ENCODE measurements at places on chromosomes 2 and 18.

- no peak for DNase-seq
Measured at GRCh38 chr2:10242451-10242850, 60.3 kb upstream of the HPCAL1 start.

- no peak for DNase-seq
Measured at GRCh38 chr18:68462148-68462547, 252.8 kb downstream of the TMX3 start.

DNA sequence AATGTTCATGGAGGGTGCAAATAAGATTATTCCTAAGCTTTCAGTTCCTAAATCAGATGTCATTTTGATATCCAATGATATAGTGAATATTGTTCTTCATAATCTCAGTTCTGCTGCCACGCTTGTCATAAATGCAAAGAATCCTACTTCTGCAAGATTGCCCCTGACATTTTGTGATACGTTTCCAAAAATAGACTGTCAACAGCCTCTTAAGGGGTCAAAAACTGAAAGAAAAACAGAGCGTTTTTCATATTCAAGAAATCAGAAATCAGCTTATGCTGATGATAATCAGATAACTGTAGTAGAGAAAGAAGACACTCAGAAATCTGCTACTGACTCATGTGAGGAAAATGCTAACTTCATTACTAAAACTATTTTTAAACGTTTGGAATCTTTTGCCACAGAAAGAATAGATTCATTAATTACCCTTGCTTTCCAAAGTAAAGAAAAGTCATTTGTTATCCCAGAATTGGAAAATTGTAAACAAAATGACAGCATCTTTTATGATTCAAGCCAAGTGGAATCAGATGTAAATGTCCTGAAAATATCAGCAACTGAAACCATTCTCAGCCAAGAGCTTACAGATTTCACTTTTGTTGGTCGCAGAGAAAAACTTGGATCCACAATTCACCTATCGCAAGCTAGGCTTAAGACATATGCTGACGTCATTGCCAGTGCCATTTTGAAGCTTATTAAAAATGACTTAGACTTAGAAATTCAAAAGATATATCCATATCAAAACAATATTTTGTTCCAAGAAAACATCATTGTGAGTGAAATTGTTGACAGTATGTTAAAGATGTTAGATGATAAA, 55.1 kb downstream of the FSIP2 start:
- DNase-seq: no peak

- DNase-seq: no peak
Measured at GRCh38 chr2:140893685-140894084, 1237.1 kb downstream of the LRP1B start.

DNA sequence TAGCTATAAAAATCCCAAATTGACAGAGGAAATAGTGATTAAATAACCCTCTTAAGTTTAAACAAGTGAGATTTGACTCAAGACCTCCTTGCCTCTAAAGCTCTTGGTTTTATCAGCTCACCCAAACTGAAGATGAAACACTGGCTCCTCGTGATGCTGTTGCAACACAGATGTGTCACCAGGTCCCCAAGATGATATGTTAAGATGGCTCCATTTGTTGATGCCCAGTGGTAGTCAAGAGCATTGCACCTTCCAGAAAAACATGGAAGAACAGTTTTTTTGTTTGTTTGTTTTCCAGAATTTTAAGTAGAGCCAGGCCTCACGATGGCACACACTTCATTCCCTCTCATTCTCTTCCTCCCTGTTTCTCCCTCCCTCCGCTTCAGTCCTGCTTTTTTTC, 399.8 kb downstream of the TXNL1 start:
- DNase-seq: no peak

DNA sequence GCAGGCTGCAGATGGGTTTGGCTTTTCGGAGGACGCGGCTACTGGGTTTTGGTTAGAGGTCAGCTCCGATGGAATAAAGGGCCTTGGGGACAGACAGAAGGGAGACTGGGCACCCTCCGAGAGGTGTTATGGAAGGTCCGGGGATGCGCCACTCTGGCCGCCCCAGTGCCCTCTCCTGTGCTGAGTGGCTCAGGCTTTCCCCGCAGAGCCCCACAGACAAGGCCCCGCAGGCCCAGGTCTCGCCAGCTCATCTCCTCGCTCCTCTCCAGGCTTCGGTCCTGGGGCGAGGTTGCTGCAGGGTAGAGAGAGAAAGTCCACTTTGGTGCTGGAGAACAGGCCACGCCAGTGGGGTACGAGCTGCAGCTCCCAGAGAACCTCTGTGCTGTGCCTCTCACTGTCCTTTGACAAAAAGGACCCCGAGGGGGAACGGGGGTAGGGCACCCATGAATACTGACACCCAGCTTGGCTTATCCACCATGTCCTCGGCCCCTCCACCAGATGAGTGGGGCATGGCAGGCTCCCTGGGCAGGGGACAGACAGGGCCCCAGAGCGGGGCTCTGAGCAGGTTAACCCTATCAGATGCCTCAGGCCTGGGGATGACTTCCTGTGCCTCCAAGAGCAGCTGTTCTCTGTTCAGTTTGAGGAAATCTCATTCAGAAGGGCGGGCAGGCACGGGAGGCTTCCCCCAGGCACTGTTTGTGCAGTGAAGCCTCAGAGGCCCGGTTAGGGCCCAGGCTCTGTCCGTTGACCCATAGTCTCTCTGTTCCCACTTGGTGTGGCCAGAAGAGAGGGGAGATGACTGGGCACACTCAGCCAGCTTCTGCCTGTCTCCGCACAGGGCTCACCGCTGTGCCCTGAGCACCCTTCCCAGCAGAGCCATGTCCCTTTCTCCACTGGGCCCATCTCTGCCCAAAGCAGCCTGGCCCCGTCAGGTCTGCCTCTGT, 15.7 kb upstream of the CNNM3 start:
- no peak for DNase-seq

- DNase-seq: no peak
Measured at GRCh38 chr2:150075831-150076230, 411.6 kb downstream of the RND3 start.

DNA sequence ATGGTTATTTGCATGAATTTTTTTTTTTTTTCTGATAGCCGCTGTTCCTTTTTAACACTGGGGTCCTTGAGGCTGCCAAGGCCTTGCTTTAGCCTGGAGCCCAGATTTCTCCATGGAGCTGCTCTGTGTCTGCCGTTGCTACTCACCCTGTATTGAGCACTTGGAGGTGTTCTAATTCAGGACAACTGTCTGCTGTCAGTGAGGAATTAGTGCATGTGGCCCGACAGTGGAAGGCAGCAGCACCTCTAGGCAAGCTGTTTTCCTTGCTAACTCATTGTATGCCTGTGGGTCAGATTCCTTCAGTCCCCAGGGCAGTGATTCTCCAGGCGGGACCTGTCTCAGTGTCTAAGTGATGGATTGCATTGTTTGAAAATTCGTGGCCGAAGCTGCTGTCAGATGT, 147.7 kb upstream of the DPP10 start:
- no peak for DNase-seq

DNA sequence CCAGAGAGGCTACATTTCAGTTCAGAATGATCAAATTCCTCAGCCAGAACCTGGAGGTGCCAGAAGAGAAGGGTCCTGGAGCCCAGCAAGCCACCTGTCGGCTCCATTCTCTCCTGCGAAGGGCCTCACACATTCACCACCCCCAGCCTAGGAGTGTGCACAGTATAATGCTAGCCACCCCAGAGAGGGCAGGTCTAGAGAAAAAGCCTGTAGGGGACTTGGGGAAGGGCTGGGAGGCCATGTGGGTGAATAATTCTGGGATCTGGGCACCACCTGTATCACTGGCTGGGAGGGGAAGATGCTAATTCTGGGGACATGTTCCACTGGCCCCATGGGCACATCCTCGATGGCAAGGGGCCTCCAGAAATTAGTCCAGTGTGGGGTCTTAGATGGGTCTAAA, 127.6 kb upstream of the HNMT start:
- DNase-seq: no peak

DNA sequence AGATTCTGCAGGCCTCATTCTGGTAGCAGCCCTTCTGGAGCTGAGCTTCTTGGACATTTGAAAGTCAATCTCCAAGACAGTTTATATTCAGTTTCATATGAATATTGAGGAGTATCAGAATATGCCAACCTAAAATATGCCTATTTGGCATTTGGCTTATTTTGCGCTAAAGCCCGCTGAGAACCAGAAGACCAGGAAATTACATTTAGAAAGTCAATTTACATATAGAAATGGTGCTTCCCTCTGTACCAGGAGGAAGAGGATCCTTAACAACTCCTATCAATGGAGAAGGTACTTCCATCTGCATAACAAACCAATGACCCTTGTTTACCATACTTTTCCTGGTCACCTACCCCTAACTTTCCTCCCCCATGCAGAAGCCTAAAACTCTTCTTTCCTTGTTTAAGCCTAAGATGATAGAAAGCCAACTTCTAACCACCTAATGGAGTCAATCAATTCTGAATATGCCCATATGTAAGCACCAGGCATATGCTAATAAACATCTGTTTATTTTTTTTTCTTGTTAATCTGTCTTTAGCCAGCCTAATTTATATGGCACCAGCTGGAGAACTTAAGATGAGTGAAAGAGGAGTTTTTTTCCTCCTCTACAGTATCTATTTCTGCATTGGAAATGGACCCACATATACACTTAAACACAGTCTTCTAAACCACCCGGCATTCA, 57.0 kb upstream of the DYNC1I2 start:
- no peak for DNase-seq

- DNase-seq: no peak
Measured at GRCh38 chr2:128435576-128436478, 117.2 kb upstream of the HS6ST1 start.

DNA sequence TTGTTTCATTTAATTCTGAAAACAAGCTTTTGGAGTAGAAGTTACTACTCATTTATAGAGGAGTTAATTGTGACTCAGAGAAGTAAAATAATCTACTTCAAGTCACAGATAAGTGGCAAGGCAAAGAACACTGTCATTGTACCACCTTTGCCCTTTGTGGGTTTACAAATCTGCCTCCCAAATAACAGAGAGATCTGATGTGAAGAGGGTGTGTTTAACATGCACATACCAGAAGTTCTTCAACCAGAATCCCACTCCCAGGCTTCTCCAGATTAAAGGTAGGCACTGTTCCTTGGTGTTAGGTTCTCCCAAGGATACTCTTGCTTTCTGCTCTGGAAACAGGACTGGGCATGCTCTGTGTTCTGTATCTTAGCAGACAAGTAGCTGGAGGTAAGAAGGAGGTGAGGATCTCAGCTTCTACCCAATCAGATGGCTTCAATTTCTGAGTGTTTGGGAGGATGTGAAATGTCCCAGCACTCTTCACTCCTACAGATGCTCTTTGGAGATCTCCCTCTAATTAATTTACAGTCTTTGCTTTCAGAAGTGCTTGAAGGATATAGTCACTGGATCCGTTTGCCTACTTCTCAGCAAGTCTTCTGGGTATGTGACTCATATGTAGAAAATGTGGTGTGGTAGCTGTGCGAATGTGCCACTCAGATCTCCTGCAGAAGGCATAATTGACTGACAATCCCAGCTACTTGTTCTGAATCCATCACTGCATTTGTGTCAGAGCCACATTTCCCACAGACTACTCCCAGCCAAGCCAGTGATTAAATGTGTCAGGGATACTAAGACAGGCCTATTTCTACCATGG, 111.1 kb downstream of the KLHL14 start:
- DNase-seq: no peak

GRCh38 chr18:11981192-11981542, at the start of gene IMPA2:
TSS of gene IMPA2 (plus strand) at chr18:11981507. CDS start at chr18:11981670, 163 bp downstream.
- DNase-seq: no peak

DNA sequence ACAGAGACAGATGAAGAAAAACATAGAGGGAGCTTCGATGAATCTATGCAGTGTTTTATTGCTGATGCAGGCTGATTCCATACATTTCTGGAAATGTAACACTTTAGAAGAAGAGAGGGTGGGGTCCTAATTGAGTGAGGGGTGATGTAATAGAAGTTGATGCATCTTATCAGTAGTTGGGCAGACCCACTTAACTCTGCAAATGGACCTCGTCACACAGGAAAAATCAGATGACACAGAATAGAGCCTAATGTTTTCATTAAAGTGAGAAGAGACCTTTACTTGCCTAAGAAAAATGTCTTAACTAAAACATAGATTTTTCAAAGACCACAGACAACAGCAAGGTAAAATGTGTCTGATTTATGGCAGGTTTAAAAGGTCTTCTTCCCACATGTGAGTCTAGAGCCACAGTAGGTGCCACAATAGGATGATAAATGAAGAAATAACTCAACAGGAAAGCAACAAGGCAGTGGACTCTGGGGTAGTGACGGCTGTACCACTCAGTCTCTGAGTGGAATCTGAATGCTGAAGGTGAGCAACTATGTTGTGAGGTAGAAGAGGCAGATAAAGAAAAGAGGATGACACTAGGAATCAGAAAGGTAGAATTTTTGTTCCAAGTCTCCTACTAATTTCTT, 414.7 kb upstream of the PIK3C3 start:
- DNase-seq: no peak

GRCh38 chr2:1816414-1816911, 72.1 kb upstream of the PXDN start:
- DNase-seq: no peak

DNA sequence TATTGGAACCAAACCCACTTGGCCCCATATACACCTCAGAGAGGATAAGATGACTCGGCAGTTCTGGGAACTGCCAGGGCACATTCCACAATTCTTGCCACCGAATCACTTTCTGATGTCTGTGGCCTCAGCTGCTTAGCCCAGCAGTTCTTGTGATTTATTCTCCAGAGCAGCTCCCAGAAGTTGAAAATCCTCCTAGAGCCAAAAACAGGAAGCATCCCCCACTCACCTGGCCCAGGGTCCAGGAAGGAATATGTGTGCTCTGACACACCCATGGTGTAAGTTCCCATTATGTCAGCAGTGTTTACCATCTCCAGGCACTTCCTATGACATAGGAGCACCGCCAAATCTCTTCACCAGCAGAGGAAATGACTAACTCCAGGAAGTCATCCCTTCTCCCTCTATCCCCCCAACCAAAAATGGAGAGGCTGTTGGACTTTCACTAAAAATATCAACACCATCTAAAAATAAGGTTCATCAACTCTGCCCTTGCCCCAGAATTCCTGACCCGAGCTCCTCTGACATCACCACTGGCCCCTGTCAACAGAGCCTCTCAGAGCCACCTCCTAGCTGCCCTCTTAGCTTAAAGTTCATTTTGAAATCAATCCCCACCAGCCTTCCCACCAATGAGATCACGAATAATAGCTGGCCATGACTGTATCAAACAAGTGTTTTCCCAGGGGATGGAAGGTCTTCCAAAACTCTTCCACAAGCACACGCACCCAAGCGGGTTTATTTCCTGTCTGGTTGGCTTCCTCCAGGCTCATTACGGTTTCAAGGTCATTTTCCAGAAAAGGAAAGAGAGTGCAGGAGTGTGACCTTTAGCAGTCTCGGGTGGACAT, 223.1 kb upstream of the PARD3B start:
- no peak for DNase-seq

GRCh38 chr2:70960833-70961647, 17.4 kb upstream of the ANKRD53 start:
- DNase-seq: no peak

DNA sequence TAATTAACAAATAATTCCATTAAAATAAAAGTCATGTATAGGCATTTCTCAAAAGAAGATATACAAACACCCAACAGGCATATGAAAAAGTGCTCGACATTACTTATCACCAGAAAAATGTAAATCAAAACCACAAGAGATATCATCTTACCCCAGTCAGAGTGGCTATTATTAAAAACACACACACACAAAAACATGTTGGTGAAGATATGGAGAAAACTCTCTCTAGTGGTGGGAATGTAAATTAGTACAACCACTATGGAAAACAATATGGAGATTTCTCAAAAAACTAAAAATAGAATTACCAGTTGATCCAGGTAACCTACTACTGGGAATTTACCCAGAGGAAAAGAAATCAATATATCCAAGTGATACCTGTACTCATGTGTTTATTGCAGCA, 966.3 kb upstream of the POU3F3 start:
- DNase-seq: no peak

GRCh38 chr18:13831864-13832508, 8.0 kb downstream of the MC5R start:
- peak; percentile 15 for DNase-seq
